ENCODE measurements at places on chromosomes 1 and 21. TPM values are rescaled to one million over a fixed set of nuclear protein-coding genes. Genes with fewer than 3 reads are reported as not detected.

GRCh38 chr1:23163395-23163794 is 5.3 kb downstream of the LUZP1 start:
- no peak for DNase-seq

HMCN1 gene
- 4.2 TPM for polyA plus RNA-seq

- DNase-seq = no peak
Measured at GRCh38 chr21:45938811-45939520, 42.6 kb upstream of the COL6A1 start.

GRCh38 chr1:220604926-220605325 is 77.0 kb downstream of the MARK1 start:
- no peak for DNase-seq

DNA sequence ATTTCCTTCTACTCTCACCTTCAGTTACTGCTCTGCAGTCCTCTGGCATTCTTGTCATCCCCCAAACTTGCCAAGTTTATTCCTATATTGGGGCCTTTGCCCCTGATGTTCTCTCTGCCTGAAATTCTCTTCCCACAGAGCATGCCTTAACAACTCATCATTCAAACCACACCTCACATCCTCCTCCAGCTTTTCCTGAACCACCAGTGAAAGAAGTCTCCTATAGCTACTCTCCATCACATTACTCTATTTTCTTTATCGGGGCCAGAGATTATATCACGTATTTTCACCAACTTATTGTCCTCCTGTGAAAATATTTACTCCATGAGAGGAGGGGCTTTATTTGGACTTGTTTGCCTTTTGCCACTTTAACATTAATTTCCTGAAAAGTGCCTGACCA is 32.1 kb downstream of the EXTL2 start:
- no peak for DNase-seq

DNA sequence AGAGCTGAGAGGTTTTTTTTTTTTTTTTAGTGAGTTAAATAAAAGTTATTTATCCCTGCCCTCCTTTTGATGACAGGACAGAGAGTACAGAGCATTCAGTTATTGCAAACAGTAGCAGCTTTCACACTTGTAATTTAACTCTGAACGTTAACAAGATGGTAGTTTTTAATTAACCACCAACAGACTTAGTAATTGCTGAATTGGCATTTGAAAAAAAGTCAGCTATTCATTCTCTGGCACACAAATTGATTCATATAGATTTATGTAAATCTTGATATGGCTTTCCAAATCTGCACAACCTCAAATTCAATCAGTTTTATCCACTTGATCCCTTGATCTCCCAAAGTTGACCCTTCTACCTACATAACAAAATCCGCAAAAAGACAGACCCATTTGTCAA is 918 bp downstream of the LEMD1 start:
- no peak for DNase-seq

GRCh38 chr1:14263225-14263624 is 335.3 kb upstream of the KAZN start:
- no peak for DNase-seq

DNA sequence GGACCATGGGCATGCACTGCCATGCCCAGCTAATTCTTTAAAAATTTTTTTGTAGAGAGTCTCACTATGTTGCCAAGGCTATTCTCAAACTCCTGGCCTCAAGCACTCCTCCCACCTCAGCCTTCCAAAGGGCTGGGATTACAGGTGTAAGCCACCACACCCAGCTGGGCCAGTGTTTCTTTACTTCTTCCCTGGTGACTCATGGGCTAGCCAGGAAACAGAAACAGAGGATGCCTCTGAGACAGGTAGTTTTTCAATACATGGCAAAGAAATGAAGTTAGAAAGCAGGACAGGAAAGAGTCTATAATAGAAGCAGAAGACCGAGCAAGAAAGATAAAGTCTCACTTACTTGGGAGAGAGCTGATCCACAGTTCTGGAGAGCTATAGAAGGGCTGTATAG is 7.6 kb upstream of the C1orf74 start:
- peak; percentile 60 for DNase-seq

GRCh38 chr1:7107109-7107830 is 322.0 kb downstream of the CAMTA1 start:
- DNase-seq = no peak

GRCh38 chr1:235075777-235076308 is 52.8 kb downstream of the TOMM20 start:
- peak; percentile 86 for DNase-seq
